Spinal cord (tissue), 10 donors: ENCODE measurements at places on chromosomes 7 and 10. TPM values are rescaled to one million over a fixed set of nuclear protein-coding genes. Genes with fewer than 3 reads are reported as not detected.

Gene PPP1R17
- total RNA-seq: 1.2 TPM

Gene CABCOCO1
- 6.6 TPM for total RNA-seq

DNA sequence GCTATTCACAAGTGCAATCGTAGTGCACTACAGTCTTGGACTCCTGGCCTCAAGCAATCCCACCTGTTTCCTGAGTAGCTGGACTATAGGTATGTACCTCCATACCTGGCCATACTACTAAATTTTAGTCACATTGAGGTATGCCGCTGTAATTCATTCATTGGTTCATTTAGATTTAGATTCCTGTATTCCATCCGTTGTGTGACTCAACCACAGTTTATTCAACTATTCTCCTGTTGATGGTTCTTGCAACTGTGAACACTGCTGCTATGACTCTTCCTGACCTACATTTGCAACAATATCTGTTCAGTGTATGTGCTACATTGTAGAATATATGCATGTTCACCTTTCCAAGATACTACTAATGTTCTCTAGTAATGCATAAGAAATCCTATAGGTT lies 8.0 kb upstream of the ZCCHC24 start:
- no peak for DNase-seq

- no peak for DNase-seq
Measured at GRCh38 chr7:138869353-138869752, 71.4 kb upstream of the ATP6V0A4 start.

- no peak for DNase-seq
Measured at GRCh38 chr10:26445411-26446031, 7.4 kb downstream of the APBB1IP start.

DNA sequence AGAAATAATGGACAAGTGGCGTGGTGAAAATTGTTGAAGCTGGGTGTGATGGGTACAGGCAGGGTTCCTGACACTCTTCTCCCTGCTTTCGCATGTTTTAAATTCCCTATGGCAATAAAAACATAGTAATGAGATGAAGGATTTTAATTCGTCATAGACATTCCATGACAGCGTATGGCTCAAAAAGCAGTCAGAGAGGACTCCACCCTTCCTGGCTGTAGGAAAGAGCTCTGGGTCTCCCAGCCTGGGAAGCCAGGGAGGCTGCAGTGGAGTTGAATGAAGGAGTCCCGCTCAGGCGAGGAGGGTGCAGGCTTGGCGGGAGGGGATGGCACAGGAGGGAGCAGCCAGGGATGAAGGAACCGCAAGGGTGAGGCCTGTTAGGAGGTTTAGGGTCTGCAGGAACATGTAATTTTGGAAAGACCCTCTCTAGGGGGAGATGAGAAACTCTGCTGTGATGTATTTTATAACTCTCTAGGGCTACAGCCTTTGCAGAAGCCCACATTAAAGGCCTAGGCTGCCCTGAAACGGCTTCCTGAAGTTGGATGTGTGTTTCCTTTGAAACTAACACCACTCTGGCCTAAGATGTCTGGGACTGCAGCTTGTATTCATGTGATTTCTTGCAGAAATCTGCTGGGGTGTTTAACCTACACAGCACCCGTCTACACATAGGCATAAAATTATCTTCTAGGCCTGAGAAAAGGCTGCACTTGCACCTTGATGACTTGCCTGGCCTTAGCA lies 7.6 kb upstream of the LARP4B start:
- DNase-seq: no peak

GRCh38 chr10:77328272-77328816 lies 309.3 kb downstream of the KCNMA1 start:
- DNase-seq: no peak

DNA sequence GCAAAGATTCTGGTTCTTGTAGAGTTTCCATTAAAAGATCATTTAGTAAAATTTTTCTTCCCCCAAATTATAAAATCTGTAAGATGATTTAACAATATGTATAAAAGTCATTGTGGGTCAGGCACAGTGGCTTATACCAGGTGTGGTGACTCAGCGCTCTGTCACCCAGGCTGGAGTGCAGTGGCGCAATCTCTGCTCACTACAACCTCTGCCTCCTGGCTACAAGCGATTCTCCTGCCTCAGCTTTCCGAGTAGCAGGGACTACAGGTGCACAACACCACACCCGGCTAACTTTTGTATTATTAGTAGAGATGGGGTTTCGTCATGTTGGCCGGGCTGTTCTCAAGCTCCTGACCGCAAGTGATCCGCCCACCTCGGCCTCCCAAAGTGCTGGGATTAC lies 68.0 kb downstream of the SEPTIN14 start:
- no peak for DNase-seq

DNA sequence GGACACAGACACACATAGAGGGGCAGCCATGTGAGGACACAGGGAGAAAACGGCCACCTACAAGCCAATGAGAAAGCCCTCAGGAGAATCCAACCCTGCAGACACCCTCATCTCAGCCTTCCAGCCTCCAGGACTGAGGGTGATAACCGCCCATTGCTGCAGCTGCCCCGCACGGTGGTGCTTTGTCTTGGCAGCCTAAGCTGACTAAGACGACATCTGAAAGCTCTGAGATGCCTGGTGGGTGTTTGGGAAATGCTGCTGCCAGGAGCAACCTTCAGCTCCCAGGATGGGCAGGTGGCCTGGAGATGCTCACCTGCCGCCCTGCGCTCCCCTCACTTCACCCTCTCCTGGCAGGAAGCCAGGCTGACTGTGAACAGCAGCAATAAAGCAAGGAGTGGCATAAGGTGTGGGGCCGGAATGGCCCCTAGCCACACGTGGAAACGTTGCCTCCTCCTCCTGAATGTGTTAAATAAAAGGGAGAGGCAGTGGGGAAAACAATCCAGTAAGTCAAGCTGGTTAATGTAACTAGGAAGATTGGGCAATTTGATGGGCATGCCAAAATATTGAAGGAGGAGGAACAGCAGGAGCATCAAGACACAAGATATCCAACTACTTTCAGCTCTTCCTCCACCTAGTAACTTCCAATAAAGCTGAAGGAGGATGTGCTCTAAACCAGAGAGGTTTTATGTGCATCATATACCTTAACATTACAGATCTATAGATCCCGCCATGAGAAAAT lies 121.5 kb downstream of the TNS3 start:
- DNase-seq: no peak

DNA sequence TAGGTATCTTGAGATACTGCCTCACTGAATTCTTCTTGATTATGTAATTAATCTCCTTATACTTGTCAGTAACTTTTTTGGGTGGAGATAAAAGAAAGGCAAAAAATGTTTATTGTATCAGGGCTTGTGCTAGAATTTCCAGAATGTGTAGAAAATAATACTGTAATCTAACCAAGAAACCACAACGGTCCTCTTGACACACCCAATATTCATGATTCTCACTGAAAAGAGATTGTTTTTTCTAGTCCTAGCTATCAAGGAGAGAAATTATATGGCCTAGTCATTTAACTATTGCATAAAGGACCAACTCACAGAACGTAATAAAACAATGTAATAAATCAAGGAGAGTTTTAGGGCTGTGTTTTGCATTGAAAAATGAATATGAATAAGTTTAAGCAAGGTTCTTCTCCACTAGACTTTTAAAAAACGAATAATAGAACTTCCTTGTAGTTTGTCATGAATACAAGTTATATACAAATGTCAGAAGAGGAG lies 80.0 kb upstream of the STEAP4 start:
- no peak for DNase-seq

Gene ADRA2A
- 6.6 TPM for total RNA-seq

GRCh38 chr7:97844036-97844435 lies 28.2 kb downstream of the ASNS start:
- DNase-seq: no peak

DNA sequence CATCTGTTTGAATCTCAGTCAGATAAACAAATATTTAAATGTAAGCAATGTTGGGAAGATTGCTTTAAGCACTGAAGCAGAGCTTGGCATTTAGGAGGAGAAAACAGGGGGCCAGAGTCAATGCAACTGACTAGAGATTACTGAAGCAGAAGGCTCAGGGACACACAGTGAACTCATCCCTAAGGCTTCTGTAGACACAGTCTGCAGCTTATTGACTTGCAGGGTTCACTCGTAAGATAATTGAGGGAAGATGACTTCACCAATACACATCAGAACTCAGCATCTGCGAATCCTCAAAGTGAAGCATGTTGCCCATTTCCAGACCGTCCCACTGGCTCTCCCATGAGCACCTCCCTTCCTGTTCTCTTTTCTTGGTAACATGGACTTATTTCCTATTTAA lies 363.4 kb upstream of the PFKP start:
- no peak for DNase-seq

Gene OR2A5
- total RNA-seq: not detected

GRCh38 chr7:38542156-38542555 lies 89.0 kb downstream of the AMPH start:
- no peak for DNase-seq

Gene RAMP3
- total RNA-seq: 11.1 TPM

DNA sequence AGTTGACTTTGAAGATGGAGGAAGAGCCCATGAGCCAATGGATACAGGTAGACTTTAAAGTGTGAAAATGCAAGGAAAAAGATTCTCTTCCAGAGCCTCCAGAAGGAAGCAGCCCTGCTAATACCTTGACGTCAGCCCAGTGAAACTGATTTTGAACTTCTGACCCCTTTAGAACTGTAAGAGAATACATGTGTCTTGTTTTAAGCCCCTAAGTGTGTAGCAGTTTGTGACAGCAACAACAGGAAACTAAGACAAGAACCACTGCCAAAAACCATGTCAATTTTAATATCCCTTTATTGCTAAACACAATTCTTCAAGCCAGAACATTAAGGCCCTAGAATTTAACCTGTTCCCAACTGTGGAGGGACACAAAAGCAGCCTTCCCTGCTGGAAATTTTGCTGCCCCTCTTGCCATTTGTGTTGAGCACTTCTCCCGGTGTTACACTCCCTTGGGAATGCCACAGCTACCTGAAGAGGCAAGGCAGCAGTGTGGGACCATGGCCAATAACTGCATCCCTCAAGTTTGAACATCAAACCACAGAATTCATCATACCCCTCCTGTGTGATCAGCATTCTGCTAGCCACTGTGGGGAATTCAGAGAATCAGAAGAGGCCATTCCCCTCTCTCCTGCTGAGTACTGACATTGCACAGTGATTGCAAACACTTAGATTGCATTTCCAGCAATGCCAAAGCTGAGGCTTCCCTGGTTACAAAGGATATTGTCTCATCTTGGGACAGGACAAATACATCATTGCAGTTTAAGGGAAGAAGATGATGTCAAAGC lies 12.3 kb upstream of the CCDC172 start:
- no peak for DNase-seq

DNA sequence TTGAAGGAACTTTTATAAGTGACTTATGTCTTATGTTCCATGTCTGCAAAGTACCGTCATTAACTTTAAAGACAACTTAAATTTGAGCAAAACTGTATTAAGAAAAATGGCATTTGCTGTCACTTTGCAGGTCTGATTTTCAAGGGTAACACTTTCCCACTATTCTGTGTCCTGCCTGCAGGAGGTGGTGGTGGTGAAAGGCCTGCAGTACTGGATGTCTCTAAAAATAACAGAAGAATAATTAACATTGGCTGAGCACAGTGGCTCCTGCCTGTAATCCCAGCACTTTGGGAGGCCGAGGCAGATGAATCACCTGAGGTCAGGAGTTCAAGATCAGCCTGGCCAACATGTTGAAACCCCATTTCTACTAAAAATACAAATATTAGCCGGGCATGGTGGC lies 13.2 kb upstream of the PTER start:
- no peak for DNase-seq

GRCh38 chr10:34815185-34816084 lies at the start of gene PARD3:
TSS of gene PARD3 (minus strand) at chr10:34815296. CDS start at chr10:34814995, 301 bp downstream.
- no peak for DNase-seq

DNA sequence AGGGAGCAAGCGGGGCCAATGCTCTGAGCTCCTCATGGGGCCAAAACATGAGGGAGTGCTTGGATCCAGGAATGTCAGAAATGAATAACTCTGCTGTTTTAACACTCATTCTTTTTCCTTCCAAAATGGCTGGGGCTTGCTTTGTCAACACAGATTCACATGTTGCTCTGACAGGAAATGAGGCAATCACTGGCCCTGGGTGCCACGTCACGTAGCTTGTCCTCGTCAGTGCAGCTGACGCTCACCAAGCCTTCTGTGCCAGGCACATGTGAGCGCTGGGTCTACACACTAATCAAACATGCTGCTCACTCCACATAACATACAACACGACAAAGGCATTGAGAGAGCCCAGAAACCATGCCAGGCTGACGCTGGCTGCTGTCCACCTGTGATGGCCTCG lies 198.9 kb downstream of the WDR37 start:
- DNase-seq: no peak

GRCh38 chr10:22801785-22802184 lies 87.4 kb upstream of the PIP4K2A start:
- no peak for DNase-seq

Gene VWDE
- 2.6 TPM for total RNA-seq

DNA sequence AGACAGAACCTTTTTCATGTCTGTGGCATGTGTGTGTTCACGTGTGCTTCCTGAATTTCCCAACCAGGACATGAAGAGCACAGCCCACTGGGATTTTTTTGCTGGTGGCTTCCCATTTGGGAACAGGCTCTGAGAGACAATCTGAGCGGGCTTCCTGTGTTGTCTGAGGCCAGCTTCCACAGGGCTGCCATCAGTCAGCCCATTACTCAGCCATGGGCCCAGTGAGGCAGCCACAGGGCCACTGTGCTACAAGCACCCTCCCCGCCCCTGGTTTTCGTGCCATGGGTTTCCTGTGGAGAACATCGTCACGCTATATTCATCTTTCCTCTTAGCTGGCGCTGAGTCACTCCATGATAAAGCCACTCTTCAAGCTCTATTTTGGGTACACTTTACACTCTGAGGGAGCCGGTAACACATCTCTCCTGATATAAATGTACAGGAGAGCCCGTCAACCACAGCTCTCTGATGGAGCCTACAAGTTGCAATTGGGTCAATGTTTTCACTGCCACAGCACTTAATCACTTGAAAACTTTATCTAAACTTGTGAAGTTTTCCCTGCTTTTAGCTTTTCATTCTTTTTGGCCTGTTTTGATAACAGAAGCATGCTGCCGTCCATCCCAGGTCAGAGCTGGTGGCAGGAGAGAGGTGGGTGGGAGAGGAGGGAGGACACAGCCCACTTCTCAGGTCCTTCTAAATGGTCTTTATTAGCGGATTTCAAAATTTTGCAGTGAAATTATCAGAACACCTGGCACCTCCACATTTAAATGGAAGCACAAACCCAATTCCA lies 96.9 kb downstream of the HIPK2 start:
- DNase-seq: no peak

Gene CTAGE4
- 0.33 TPM for total RNA-seq

DNA sequence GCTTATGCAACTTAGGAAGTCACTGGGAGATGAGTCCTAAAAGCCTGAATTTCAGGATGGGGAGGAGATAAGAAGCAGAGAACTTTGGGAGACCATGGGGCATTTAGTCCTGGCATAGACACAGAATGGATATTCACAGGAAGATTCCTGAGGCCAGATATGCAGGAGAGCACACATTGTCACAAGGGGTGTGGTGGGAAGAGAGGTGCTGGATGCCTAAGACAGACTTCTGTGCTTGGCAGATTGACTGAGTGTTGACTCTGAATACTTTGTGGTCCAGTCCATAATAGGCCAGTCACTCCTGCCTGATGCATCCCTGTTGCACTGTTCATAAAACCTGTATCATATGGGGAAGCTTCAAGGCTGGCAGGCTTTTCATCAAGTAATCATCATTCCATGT lies 18.5 kb downstream of the SRI start:
- DNase-seq: no peak

Gene HKDC1
- total RNA-seq: 0.89 TPM

Gene FKBP6
- total RNA-seq: 0.11 TPM
